ENCODE measurements at places on chromosomes 11 and 22. TPM values are rescaled to one million over a fixed set of nuclear protein-coding genes. Genes with fewer than 3 reads are reported as not detected.

DNA sequence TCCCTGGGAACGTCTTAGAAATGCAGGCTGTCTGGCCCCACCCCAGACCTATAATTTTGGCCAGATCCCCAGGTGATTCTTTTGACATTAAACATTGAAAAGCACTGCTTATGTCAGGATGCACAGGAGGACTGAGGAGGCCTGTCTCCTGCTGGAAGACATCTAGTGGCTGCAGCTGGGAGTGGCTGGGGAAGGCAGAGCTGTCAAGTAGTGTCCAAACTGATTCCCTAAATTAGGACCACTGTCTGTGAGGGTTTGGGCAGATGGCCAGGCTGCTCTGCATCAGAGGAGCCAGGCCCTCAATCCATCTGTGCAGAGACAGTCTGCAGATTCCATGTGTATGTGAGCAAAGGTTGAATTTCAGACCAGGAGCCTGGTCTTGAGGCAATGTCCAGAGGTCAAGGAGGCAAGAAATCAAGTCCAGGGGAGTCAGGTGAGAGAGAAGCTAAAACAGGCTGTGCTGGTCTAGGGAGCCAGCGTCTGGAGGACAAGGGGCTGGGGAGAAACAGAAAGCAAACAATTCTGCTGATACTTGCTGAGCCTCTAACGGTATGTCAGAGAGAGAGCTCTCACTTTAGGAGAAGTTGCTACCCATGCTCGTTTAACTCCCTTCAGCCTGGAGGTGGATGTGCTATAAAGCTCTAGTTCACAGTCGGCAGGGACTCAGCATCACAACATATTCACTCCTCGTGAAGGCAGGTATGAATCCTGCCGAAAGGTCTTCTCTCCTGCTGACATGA lies 15.3 kb upstream of the SYTL2 start:
- no peak for DNase-seq

The APOBEC3B gene
- 1.8 TPM for total RNA-seq

The GRM5 gene
- 0.53 TPM for total RNA-seq

- DNase-seq, result no peak
Observed at GRCh38 chr11:126753990-126754389, 246.6 kb downstream of the KIRREL3 start.

DNA sequence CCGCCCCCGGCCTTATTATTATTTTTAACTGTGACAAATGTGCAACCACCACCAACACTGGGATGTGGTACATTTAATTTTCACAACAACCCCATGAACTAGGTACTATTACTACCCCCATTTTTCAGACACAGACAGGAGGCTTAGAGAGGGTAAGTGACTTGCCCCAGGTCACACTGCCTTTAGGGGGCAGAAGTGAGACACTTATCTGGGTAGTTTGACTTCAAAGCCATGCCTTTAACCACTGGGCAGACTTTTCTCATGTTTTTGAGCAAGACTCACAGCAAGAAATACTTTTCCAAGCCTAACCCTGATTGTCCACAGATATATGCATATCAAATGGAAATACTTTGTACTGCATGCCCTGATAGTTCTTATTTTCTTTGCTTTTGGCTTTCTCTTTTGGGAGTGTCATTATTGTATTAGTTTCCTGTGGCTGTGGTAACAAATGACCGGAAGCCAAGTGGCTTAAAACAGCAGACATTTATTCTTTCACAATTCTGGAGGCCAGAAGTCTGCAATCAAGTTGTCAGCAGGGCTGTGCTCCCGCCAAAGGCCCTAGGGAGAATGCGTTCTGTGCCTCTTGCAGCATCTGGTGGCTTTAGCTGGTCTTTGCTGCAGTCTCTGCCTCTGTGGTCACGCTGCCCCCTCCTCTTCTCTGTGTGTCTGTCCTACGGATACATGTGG lies 110.8 kb downstream of the GRIK4 start:
- no peak for DNase-seq

The SLC22A8 gene
- not detected for total RNA-seq

DNA sequence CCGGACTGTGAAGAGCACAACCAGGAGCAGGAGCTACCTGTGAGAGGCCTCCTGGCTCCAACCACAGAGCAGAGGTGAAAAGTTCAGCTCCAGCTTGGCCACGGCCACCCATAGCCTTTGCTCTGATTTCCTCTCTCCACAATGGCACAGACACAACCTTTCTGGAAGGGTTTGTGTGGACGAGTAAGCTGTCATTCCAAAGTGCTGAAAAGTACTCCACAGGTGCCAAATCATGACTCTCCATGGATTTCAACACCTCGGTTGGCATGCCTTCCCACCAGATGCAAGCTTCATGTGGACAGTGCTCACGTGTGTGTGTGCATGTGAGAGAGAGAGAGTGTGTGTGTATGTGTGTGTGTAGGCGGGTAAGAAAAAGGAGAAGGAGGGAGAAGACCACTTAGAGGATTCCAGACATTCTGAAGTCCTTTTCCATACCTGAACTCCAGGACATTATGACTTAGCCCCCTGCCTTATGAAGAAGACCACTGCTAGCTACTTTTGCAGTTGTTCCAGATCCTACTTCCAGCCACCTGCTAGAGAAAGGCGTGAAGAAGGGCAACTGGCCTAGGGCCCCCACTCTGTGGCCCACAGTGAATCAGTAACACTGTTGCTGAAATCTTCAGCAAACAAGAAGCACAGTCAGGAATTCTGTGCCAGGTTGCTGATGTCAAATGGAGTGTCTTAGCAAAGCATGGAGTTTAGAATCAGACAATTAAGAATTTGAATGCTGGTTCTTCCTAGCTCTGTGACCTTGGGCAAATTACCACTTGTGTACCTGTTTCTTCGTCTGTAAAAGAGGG lies 13.9 kb upstream of the NAV2 start:
- DNase-seq, result no peak

The GGTLC2 gene
- not detected for total RNA-seq

GRCh38 chr11:126968915-126969314 lies 31.7 kb downstream of the KIRREL3 start:
- no peak for DNase-seq

GRCh38 chr11:20688761-20689160 lies 19.4 kb downstream of the NELL1 start:
- no peak for DNase-seq

DNA sequence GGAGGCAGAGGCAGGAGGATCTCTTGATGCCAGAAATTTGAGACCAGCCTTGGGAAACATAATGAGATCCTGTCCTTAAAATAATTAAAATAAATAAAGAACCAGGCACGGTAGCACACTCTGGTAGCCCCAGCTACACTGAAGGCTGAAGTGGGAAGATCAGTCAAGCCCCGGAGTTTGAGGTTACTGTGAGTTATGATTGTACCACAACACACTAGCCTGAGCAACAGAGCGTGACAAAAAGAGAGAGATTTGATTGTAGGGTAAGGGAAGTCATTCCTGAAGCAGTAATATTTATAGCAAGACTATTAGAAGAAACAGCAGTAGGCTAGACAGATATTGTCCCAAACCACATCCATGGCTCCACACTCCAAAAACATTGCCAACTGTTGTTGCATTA lies 1408.4 kb upstream of the TENM4 start:
- DNase-seq, result no peak

DNA sequence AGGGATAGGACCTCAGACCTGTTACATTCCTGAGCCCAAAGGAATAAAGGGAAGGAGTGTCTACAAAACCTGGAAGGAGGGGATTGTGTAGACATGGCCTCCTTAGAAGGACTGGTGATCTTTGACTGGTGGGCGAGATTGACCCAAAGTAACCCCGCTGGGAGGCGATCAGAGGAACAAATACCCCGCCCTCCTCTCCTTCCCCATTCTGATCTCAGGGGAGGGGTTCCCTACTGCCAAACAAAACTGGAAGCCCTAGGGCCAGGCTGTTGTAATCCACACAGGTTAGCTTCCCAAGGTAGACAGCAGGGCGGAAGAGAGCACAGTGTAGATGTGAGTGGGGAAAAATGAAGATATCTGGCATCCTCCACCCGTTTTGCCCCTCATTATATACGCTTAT lies 24.7 kb downstream of the NCF4 start:
- no peak for DNase-seq

- DNase-seq, result no peak
Observed at GRCh38 chr11:66915866-66916265, 42.3 kb downstream of the PC start.

DNA sequence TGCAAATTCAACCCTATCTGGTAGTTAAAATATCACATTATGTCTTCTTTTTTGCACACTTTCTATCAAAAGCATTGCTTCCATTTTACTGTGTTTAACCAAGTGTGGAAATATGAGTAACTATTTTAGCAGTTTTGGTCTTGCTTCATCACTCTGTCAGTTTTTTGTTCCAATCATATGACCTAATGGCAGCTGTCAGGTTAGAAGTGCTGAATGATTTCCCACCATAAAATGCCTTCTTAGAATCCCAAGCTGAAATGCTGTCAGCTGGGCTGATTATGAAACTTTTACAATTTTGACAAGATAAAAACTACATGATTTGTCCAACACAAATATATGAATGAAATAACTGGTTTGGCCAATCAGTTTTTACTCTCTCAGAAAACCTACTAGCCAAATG lies 1654.6 kb upstream of the RAG2 start:
- DNase-seq, result no peak

GRCh38 chr22:32979606-32980005 lies 78.6 kb downstream of the SYN3 start:
- DNase-seq, result no peak

The RGL4 gene
- total RNA-seq, result not detected

The LGALS12 gene
- 0.48 TPM for total RNA-seq

DNA sequence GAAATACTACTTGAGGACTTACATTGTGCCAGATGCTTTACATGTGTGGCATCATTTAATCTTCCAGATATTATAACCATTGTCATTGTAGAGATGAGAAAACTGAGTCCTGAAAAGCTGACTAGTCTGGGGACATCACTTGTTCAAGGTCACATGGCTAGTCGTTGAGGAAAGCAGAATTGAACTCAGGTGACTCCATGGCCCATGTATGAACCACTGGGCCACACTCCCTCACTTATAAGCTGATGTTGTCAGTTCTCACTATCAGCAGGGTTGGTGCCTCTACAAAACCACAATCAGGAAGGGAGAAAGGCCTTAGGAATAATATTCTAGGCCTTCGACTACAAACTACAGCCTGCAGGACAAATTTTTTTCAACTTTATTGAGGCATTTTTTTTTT lies 26.1 kb upstream of the ADA2 start:
- no peak for DNase-seq

The POU2F3 gene
- total RNA-seq, result 0.58 TPM

The MAJIN gene
- not detected for total RNA-seq

- no peak for DNase-seq
Observed at GRCh38 chr22:45169591-45170466, 6.1 kb downstream of the NUP50 start.

DNA sequence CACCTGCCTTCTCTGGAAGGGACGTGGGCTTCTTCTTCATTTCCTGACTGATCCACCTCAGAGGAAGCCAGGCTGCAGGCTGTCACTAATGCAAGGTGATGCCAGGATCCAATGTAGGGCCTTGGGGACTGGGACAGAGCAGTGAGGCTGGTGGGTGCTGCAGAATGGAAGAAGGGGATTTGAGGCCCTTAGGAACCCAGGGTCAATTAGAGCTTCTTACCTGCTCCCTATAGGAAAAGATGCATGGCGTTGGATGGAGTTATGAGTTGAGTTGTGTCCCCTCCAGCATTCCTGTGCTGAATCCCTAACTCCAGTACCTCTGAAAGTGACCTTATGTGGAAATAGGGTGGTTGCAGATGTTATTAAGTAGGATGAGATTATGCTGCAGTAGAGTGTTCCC lies 190.4 kb downstream of the MIAT start:
- DNase-seq, result no peak

DNA sequence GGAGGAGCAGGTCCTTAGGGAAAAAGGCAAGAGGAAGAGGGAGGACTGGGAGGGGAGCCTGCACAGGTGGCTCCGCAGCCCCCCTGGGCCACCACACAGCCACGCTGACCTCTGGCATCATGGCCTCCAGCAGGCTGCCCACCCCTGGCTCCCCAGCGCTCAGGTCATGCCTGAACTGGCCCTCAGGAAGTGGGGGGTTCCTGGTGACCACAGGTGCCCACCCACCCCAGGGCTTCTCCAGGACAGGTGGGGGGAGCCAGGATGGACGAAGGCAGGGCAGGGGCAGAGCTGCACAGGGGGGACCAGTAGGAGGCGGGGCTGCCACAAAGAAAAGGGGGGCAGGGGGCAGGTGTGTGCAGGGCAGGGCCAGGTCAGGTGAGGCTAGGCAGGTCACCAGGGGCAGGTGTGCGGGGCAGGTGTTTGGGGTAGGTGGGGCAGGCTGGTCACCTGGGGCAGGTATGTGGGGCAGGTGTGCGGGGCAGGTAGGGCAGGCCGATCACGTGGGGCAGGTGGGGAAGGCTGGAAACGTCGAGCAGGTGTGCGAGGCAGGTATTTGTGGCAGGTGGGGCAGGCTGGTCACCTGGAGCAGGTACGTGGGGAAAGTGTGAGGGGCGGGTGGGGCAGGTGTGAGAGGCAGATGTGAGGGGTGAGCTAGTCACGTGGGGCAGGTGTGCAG lies 997 bp downstream of the DEAF1 start:
- DNase-seq, result no peak

- no peak for DNase-seq
Observed at GRCh38 chr11:1641096-1641495, 11.5 kb downstream of the KRTAP5-5 start.

DNA sequence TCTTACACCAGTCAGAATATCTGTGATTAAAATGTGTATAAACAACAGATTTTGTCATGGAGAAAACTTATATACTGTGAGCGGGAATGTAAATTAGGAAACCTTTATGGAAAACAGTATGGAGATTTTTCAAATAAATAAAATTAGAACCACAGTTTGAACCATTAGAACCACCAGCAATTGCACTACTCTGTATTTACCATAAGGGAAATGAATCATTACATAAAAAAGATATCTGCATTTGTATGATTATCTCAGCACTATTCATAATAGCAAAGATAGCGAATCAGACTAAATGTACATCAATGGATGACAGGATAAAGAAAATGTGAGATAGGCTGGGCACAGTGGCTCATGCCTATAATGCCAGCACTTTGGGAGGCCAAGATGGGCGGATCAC lies 7.4 kb upstream of the OR52N4 start:
- no peak for DNase-seq

The TREH gene
- total RNA-seq, result not detected
